Mesenteric fat pad (tissue), 1 donor: ENCODE measurements at places on chromosomes 2 and 18.

GRCh38 chr2:114534116-114535084 is 92.0 kb downstream of the DPP10 start:
- DNase-seq = no peak

DNA sequence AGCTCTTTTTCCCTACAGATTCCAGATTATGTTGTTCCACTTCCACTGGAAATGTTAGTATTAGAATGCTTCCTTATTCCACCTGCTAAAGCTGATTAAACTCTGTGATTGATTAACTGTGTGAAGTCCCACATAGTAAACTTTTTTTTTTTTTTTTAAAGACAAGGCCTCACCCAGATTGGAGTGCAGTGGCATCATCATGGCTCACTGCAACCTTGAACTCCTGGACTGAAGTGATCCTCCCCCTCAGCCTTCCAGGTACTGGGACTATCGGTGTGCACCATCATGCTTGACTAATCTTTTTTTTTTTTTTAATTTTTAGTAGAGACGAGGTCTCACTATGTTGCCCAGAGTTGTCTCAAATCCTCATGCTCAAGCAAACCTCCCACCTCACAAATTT is 108.5 kb upstream of the RBMS1 start:
- no peak for DNase-seq

- no peak for DNase-seq
Measured at GRCh38 chr18:28952339-28952738, 775.4 kb upstream of the CDH2 start.

DNA sequence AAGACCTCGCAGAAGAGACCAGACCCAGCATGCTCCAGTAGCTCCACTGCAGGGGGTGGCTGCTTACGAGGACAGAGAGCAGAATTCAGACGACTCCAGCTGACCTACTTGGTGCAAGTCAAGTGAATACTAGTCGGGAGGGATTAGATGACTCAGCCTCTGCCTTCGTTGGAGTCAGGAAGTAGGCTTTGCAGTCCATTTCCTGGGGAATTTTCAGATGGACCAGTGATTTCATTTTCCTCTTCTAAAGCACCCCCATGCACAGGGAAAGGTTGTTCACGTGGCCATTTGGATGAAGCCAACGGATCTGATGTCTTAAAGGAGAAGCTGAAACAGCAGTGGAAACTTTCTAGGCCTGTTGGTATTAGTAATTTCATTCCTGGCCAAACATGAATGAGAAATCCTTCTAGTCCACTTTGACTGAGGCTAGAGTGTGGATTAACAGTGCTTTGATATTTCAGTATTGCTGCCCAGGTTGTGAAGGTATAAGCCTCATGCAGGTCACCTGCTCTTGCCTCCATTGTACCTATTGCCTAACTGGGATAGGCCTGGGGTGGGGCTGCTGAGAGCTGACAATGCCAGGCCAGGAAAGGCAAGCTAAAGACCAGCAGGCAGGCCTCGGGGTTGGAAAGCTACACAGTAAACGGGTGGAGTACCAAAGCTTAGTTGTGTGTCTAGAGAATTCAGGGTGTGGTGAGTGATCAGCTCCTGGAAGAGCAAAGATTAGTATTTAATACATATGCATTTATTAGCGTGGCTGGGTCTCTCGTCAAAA is 117.6 kb upstream of the FOSL2 start:
- DNase-seq = no peak

DNA sequence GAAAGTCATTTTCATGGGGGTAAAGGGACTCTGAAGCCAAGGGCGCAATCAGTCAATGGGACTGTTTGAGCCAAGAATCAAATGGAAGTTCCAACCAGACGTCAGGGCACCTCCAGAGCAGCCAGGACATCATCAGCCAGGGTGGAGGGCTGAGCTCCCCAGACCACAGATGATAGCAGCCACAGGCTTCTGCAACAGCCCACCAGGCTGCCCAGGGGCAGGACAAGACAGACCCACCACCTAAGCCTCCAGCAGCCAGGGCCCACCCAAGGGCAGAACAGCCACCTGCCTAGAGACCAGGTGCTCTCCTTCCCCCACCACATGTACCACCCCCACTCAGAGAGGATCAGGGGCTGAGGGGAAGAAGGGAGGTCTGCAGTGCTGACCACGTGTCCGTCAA is 53.8 kb upstream of the SLC66A3 start:
- DNase-seq = peak; percentile 64

DNA sequence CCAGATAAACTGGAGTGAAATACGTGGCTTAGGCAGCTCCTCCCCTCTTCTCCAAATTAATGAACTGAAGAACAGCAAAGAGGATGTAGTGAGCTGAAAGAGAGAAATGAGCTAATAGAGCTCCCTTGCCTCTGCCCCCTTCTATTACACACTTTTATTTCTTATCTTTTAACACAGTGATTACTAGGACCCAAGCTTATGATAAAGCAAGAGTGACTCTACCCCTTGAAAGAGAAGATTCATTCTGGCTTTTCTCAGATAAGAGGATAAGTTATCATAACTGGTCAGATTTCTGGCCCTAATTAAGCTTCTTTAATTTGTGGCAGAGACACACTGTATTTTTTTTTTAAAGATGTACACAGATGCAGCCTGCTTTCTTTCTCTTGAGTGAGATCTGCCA is 102.2 kb downstream of the MSTN start:
- DNase-seq = no peak

GRCh38 chr18:11747731-11748130 is 58.7 kb downstream of the GNAL start:
- DNase-seq = no peak

GRCh38 chr2:9665898-9666297 is 35.1 kb upstream of the YWHAQ start:
- DNase-seq = no peak

GRCh38 chr18:36623091-36623490 is 205.7 kb downstream of the TPGS2 start:
- DNase-seq = no peak

GRCh38 chr18:77113361-77114151 is 19.0 kb downstream of the MBP start:
- DNase-seq = no peak

GRCh38 chr2:118046634-118047210 is 32.9 kb upstream of the CCDC93 start:
- no peak for DNase-seq

DNA sequence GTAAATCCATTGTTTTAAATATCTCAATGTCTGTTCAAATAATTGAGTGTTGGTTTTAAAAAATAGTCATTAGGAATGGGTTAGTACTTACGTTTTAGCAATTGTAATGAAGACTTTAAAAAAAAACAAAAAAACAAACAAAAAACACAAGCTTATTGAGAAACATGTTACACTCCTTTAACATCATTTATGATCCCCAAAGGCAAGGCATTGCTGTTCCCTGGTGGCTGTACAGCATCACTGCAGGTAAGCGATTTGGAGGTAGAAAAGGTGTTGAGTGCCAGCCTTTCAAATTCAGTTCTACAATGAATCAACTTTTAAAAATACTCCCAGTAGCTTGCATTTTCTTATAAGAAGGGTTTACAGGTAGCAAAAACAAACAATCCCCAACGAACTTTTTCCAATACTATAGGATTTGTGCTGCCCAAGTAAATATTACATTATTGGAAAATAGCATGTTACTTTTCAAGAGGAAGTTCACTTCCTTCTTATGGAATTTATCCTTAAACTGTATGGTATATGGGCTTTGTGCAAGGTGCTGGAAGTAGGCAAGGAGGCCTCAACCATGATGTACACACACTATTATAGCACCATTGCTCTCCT is 27.5 kb downstream of the CNRIP1 start:
- DNase-seq = no peak

DNA sequence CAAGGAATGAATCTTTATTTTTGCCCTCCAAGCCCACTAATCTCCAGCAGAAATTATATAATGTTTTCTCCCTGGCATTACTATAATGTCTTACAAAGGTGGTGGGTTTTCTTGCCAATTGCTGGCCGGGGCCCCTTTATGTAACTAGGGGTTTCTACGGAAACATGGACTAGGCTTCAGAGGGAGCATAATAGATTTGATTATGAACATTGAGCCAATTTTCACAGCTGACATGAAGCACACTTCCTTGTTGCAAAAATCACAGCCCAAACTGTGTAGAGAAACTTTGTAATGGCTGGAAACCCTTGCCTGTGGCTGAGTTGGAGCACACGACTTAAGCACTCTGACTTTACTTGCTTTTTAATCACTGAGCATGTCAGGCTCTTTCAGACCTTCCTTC is 3.8 kb upstream of the CYRIA start:
- DNase-seq = no peak

GRCh38 chr2:218582076-218582475 is 13.4 kb downstream of the CNOT9 start:
- no peak for DNase-seq

DNA sequence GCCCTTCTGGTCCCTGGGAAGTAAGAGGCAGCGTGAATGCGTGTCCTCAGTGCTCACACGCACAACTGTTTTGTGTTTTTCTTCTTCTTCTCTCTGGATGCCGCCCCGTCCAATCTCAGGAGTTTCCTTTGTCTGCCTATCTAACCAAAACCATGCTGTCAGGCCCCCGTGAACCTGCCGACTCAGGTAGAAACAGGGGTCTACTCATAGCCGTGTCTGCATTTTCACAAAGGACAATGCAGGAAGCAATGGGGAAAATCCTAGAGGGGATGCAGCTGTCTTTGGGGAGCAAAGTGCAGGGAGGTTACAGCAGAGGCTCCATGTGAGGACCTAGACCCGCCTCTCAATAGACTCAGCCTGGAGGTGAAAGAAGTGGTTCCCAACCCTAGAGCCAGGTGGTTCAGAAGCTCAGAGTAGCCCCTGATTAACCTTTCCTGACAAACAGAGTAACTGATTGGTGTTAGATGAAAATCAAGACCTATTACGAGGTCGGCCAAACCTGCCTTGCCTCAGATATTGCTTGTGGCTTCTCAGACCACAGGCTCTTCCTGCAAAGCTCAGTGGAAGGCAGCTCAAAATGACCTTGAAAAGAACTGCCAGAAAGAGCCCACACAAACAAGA is 49.3 kb downstream of the CD226 start:
- no peak for DNase-seq

GRCh38 chr2:108950369-108951135 is 38.5 kb downstream of the EDAR start:
- peak; percentile 39 for DNase-seq

DNA sequence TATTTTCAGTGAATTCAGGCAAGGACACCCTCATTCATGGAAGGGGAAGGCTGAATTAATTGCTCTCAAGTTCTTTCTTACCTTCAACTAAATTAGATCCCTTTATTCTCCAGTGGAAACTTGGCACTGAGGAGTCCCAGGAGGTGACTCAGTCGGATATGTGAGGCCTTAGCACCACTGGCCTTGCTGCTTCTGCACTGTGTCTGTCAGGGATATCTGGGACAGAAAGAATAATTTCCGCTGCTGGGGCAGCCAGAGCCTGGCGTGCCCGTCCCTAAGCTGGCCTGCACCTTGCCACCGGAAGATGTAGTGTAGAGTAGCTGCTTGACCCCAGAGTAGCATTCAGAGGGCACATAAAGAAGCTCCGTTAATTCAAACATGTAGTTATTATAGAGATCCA is 53.4 kb downstream of the LIMS1 start:
- no peak for DNase-seq

DNA sequence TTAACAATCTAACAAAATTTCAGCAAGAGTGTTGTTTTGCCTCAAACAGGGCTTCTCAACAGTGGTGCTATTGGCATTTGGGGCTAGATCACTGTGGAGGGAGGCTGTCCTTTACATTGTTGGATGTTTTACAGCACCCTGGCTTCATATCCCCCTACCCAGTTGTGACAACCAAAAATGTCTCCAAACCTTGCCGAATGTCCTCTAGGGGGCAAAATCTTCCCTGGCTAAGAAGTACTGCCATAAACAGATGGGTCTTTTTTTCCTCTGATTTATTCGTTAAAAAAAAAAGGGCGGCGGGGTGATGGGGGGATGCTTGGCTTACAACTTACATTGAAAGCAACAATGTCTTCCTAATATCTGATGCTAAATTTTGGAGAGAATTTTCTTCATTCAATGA is 207.6 kb upstream of the CCDC150 start:
- DNase-seq = no peak

DNA sequence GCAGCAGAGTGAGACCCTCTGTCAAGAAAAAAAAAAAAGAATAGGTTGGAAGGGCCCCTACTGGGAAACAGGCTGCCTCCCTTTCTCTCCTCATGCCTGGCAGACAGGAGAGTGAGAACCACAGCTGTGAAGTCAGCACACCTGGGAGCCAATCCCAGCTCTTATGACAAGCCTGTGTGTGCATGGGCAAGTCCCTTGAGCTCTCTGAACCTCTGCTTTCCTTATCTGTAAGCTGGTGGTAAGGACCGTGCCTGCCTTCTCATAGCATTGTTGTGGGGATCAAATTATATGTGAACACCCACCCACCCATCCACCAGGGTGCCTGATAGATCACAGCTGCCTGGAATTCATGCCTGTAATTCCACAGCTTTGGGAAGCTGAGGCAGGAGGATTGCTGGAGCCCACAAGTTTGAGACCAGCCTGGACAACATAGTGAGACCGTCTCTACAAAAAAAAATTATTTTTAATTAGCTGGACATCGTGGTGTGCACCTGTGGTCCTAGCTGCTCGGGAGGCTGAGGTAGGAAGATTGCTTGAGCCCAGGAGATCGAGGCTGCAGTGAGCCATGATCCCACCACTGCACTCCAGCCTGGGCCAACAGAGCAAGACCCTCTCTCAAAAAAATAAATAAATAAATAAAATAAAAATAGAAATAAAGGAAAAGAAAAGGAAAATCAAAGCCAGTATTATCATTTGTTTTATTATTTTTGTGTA is 66.9 kb upstream of the MCFD2 start:
- no peak for DNase-seq

GRCh38 chr18:22504251-22505030 is 86.7 kb upstream of the CTAGE1 start:
- DNase-seq = no peak

DNA sequence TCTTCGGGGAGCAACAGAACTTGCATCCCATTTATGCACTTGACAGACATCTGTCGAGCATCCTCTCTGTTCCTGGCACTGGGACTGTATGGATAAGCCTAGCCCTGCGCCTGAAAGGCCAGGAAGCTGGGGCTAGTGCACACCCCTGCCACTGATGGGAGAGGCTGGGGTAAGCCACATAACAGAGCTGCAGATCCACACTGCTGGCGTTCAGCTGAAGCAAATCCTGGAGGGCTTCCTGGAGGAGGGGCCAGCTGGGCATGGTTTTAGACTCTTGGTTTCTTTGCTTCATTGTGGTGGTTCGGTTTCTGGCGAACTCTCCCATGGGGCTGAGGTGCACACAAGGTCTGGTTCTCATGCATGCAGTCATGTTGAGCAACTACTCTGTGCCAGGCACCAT is 45.5 kb upstream of the FOSL2 start:
- peak; percentile 33 for DNase-seq

- DNase-seq = no peak
Measured at GRCh38 chr2:234310166-234310565, 186.7 kb downstream of the ARL4C start.

DNA sequence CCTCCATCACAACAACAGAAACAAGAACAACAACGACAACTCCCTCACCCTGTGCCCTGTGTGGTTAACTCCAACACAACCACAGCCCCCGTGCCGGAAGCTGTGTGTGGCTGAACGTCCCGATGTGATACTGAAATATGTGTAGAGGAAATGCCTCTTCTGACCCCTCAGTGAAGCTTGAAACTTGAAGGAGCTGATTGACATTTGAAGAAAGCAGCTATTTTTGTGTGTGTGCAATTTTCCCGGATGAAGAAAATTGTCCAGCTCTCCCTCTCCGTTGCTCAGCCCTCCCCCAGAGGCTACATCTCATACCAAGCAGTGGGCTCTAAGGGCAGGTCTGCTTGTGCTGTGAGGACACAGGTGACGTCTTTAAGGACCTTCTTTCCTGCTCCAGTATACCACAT is 173.8 kb downstream of the ICOS start:
- DNase-seq = no peak

GRCh38 chr18:24027156-24027827 is 12.7 kb downstream of the TTC39C start:
- no peak for DNase-seq
